ENCODE measurements at places on chromosomes 13 and 19. TPM values are rescaled to one million over a fixed set of nuclear protein-coding genes. Genes with fewer than 3 reads are reported as not detected.

Gene ATP8B3
- total RNA-seq, result 1.8 TPM

Gene APOE
- total RNA-seq, result 2.9 TPM

DNA sequence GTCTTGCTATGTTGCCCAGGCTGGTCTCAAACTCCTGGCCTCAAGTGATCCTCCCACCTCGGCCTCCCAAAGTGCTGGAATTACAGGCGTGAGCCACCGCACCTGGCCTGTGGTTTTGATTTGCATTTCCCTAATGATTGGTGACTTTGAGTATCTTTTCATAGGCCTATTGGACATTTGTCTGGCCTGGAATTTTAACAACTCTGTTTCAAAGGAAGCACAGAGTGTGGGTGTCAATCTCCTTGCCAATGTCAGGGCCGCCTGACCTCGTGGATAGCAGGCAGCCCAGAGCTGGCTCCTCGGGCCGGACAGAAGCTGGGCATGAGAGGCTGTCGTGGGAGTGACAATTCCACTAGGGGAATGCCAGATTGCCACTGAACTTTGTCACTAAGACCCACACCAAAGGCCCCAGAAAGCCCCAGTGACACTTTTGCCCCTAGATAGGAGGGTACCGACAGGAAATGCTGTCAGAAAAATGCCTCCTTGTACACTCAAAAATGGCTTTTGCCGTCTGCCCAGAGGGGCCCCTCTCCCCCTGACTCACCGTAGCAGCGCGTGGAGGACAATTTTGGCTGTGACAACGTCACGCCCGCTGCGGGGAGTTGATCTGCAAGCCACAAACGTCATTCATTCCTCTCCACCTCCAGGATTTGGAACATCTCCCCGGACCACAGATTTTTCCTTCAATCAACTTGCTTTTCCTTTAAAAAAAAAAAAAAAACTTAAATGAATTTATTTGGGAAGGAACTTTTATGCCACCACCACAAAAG is 11.7 kb upstream of the ADGRE5 start:
- peak; percentile 84 for DNase-seq

- DNase-seq, result no peak
These were observed 80.8 kb downstream of the FREM2 start for GRCh38 chr13:38767506-38768265.

DNA sequence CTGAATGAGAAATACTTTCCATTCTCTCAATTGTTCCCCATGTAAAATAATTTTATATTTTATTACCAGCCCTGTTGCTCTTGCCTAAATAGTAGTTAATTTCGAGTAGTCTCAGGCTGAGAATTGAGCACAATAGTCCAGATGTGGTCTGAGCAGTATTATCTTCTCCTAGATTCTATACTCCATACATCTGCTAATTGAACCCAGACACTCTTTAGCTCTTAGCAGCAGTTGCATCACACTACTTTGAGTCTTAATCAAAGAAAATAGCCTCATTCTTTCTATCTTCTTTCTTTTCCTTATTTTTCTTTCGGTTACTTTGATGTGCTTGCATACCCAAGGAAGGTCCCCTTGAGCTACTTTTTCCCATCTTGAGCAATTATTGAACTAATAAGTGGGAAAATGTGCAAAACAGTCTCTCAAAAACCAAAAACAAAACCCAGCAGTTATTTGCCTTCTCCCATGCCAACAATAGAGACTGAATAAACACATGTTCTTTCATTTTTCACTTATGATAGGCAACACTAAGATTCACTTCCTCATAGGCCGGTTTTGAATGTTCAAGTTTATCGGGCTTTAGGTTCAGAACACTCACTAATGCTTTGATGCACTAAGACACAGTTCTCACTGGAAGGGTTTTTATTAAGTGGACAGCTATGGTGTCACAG is 204.5 kb downstream of the POU4F1 start:
- no peak for DNase-seq

DNA sequence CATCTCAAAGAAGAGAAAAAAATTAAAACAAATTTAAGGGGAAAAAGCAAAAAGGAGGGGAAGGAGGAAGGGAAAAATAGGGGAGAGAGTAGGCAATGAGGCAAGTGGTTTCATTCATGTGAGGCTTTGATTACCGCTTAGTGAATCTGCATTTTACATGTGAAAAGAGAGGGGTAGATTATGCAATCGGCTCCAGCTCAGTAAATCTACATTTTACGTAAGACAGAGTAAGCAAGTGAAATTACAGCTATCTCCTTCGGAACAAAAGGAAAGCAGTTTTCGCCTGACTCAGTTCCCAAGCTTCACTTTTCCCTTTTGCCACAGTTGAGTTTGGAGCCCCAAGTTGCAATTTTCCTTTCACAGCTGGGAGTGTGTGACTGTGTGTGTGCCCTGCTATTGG is 16.0 kb upstream of the OLFM2 start:
- no peak for DNase-seq

- DNase-seq, result no peak
These were observed 340.6 kb upstream of the KLHL1 start for GRCh38 chr13:70448820-70449219.

- DNase-seq, result no peak
These were observed 126.6 kb upstream of the MCF2L start for GRCh38 chr13:112842343-112842856.

- no peak for DNase-seq
These were observed 260.0 kb downstream of the KLF12 start for GRCh38 chr13:73873940-73874830.

DNA sequence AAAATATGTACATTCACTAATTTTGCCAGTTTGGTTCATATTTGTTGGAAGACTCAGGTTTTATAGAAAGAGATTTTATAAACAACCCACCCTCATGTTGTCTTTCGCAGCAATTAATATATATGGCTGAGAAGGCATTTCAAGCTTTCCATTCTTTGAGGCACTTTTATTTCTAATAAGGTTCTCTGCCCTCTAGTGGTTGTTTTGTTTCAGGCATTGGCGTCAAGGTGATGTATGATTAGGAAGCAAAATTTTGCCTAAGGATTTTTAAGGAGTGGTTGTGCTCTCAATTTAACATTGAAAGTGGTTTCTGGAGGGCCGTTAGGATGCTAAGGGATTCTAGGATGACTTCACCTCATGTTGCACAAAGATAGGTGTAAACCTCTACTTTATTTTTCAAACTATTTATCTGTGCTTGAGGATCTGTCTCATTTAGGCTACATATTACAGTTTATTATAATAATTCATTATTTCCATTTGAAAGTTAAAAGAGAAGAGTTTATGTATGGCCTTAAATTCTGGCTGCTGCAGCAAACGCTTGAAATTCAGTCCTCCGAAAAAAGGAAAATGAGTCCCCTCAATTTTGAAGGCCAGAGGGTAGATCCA is 35.9 kb downstream of the OXGR1 start:
- DNase-seq, result no peak

DNA sequence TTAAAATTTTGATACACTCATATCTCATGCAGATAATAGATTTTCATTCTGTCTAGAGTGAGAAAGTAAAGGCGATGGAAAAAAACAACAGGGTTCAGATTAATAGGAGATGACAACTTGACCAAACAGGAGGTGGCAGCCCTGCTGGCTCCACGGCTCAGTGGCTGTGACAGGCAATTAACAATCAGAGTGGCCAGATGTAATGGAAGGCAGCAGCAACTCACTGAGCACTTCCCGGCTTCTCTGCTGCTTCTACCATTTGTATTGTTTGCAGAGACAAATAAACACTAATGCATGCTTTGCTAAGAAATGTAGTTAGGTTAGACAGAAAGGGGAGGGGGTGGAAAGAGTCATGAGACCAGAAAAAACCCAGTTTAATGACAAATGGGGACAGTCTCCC is 473.0 kb upstream of the SLC10A2 start:
- no peak for DNase-seq

DNA sequence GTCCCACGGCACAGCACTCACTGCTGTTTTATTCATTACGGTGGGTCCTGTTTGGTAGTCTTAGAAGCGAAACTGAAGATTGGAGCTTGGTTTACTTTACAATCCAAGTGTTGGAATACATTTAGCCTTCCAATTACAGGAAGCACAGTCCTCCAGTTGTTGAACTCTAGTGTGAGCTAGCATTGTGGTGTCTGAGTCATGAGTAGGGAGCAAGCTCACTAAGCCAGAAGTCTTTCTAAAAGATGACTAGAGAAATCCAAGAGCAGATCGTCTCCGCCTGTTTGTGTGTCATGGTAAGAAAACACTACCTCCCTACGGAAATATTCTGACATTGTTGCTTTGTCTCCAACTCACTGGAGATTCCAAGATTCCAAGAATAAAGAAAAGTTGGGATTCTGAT is 10.1 kb upstream of the SHISA2 start:
- DNase-seq, result no peak

DNA sequence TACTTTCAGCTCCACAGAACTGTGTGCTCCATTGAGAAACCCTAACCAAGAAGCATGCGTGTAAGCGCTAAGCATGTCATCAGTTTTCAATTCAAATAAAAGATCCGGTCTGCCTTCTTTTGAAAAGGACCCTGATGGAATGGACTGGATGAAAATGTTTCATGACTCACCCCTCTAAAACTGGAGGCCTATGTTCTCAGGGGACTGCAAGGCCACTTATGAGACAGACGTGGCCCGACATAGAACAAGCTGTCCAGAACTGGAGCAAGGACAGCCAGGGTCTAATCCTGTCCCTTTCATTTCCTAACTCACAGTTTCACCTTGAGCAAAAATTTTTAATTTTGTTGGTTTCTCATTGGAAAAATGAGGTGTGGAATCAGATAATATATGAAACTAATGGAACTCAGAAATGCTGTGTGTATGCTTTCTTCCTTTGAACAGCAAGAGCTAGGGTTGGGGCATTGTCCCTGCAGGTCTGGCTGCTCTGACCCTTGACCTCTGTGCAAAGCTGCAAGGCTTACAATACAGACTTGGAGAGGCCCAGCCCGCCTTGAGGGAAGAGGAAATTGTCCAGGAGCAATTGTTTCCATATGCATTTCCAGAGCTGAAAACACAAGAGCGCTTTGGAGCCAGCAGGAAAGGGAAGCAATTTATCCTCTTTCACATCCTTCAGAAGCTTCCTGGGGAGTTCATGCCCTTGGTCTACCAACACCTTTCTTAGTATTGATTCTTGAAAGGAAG is 553.4 kb upstream of the KLF12 start:
- DNase-seq, result no peak

- no peak for DNase-seq
These were observed 1.4 kb downstream of the RAP2A start for GRCh38 chr13:97435323-97435722.

DNA sequence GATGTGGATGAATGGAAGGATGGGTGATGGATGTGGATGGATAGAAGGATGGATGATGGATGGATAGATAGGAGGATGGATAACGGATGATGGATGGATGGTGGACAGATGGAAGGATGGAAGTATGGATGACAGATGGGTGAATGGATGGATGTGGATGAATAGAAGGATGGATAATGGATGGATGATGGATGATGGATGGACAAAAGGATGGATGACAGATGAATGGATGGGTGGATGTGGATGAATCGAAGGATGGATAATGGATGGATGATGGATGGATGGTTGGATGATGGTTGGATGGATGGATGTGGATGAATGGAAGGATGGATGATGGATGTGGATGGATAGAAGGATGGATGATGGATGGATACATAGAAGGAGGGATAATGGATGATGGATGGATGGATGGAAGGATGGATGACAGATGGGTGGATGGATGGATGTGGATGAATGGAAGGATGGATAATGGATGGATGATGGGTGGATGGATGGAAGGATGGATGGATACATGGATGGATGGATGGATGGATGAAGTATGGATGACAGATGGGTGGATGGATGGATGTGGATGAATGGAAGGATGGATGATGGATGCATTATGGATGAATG is 39.3 kb downstream of the TMEM255B start:
- no peak for DNase-seq

DNA sequence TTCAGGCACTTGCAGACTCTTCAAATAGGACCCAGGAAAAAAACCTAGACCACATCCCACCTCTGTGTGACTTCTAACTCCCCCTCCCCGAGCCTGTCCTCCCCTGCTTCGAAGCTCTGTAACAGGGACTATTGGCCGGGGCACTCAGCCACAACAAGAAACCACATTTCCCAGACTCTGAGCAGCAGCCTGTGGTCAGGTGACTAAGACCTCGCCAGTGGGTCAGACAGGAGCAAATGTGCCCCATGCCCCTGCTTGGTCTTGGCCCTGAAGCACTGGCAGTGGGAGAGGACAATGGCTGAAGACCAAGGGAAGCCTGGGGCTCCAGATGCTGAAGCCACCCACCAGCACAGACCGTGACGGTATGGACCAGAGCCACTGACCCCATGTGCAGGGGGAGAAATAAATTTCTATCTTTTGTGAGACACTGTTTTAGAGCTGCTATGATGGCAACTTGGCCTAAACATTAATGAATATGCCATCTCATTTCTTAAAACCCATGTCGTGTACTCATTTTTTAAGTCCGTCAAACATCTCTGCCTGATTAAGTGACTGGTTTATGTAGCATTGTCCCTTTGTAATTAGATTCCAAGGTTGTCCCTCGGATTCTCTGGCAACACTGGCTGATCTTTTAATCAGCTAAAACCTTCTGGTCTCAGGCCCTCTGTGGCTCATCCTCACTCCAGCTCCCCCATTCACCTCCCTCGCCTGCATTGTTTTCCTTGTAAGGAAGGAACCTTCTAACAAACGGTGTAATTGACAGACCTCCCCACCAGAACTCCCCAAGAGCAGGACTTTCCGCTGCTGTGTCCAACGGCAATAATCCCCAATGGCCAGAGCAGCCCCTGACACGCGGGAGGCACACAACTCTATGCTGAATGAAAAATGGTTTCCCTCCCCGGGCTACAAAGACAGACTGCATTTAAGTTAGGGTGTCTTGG is 98.4 kb downstream of the STK24 start:
- no peak for DNase-seq

All from naive thymus-derived CD8-positive, alpha-beta T cell (primary cell).